ENCODE measurements at places on chromosomes 7 and 10. TPM values are rescaled to one million over a fixed set of nuclear protein-coding genes. Genes with fewer than 3 reads are reported as not detected.

DNA sequence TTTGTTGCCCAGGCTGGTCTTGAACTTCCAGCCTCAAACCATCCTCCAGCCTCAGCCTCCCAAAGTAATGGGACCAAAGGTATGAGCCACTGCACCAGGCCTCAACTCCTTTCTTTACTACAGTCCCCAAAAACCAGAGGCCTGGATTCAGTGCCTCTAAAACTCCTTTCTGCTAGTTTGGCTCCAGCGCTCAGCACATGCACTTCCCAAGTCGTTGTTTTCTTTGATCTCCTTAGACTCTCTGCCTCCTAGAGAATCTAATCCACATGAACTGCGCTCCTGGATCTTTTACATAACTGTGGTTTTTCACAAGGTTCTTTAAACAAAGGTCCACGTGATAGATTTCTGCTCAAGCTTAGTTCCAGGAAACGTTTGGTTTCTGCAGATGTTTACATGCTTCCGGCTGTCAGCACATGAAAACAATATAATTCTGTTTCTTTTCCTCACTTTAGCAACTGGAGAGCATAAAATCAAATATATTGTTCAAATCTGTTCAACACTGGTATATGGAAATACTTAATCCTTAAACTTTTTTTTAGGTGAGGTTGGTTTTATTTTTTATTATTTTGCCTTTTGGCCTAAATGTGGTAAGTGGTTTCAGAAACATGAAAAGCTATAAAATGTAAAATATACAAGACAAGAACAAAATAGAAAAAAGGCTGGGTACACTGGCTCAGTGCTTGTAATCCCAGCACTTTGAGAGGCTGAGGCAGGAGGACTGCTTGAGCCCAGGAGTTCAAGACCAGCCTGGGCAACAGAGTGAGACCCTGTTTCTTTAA lies 270.5 kb upstream of the MKLN1 start:
- no peak for DNase-seq

Gene H2BK1
- not detected for total RNA-seq

Gene SUN1
- 879 TPM for total RNA-seq

GRCh38 chr7:155190688-155191087 lies 107.0 kb upstream of the INSIG1 start:
- DNase-seq, result peak; percentile 76

GRCh38 chr10:33045421-33045820 lies 87.4 kb upstream of the ITGB1 start:
- DNase-seq, result no peak

DNA sequence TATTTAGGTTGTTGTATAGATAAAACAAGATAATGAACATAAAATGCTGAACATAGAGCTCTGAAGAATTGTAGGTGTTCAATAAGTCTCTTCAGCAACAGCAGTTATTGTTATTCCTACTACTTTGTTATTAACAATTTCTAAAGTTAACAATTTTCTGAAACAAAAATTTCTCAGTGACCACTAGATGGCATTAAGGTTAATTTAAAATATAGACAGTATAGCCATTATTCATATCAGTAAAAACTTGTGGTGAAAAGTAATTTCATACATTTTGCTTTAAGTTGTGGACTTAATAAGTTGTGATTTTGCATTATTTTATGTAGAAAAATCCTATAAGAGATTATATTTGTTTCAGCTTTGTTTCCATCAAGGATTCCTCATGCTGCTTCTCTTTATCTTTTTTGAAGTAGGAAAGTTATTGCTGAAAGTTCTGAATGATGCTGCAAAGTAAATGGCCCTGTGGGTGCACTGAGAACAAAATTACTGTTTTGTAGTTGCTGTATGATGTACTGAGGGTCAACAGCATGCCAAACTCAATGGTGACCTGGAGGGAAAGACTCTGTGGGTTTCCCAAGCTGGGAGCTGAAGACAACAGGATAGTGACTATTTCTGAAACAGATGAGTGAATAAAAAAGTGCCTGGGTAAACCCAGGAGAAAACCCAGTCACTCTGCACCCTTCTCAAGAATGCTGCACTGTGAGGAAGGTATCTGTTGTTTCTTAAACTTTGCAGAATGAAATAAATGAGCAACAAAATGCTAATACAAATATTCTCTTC lies 253.6 kb downstream of the KIF20B start:
- DNase-seq, result no peak

- no peak for DNase-seq
Observed at GRCh38 chr7:91212582-91212981, 51.7 kb upstream of the FZD1 start.

DNA sequence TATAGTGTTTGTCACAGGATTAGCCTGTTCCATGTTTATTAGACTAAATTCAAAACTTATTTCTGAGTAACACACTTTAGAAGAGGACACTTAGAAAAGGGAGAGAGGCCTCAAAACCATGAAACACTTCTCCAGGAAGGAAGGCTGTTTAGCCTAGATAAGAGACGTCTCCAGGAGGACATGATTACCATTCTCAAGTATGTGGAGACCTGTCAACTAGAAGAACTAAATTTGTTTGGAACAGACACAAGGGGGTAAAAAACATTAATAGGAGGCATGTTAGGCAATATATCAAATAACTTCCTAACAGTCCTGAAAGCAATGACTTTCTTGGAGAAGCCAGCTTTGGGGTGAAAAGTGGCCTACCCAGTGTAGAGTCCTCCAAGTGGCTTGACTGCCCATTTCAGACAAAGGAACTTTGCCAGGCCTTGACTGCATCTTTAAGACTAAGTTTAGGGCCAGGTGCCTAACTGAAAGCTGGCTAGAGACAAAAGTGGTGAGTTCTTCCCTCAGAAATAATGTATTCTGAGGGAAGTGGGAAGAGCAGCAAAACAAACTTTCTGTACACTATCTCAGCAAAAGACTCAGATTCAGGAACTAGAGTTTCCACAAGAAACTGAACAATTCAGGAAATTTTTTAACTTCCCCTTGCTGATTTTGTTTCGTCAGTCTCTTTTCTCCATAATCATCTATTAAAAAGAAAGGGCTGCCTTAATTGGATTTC lies 11.8 kb downstream of the NCOA4 start:
- no peak for DNase-seq
